Dermis blood vessel endothelial cell (primary cell): ENCODE measurements at places on chromosomes 5 and 9.

GRCh38 chr9:136048560-136049411, 46.3 kb downstream of the NACC2 start:
- no peak for DNase-seq

GRCh38 chr9:13139641-13140171, 139.8 kb downstream of the MPDZ start:
- DNase-seq = peak; percentile 90

DNA sequence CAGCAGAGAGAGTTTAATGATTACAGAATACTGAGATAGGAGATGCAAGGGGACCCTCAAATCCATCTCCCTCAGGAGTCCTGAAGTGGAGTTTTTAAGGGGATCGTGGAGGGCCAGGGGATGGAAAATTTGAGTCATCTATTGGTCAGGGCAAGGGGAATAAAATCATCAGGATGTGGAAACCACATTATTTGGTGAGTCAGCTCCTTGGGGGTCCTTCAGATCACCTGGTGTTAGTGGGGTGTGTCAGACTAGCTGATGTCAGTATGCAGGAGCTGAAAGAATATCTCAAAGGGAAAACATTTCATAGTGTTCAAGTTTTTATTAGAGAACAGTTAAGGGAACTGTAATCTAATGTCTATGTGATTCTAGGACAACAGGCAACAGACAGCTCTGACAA, 183.0 kb upstream of the FTMT start:
- no peak for DNase-seq

DNA sequence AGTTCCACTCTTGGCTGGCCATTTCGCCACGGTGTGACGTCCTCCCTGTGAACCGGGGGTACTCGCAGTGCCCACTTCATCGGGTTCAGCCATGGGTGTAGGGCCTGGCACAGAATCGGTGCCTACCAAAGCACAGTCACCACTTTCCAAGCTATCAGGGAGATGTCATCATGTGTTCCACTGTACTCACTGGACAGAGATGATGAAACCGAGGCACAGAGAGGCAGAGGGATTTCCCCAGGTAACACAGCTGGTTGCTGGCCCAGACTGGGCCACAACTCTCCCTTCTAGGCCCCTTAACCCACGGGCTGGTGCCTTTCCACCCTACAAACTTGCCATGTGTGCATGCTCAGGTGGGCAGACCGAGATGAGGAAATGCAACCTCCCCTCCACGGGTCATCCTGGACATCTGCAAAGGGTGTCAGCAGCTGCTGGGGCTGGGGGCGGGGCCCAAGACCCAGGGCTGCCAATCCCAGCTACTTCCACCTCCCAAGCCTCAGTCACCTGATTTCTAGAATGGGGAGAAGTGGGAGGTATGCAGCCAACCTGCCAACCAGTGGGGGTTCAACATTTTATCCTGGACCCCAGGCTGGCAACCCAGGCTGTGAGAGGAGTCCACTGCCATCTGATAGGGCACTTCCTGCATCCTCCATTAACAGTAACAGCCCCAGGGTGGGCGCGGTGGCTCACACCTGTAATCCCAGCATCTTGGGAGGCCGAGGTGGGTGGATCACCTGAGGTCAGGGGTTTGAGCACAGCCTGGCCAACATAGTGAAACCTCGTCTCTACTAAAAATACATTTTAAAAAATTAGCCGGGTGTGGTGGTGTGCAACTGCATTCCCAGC, 893 bp upstream of the SH2D3C start:
- no peak for DNase-seq

DNA sequence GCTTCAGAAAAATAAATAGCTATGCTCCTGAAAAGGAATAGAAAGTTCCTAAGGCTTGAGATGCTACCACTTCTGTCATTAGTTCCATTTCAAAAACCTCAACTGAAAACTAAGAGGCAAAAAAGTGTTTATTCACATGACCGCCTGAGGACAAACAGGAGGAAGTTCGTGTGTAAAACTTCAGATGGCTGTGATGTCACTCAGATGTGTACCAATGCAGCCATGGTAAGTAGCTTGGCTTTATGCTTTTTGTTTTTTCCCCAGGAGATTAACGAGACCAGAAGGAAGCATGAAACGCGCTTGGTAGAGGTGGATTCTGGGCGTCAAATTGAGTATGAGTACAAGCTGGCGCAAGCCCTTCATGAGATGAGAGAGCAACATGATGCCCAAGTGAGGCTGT, 33.0 kb downstream of the LMNB1 start:
- DNase-seq = no peak

GRCh38 chr5:172028167-172028566, 21.7 kb upstream of the FBXW11 start:
- DNase-seq = no peak

- no peak for DNase-seq
These were observed 16.7 kb upstream of the RIC1 start for GRCh38 chr9:5612185-5612530.

GRCh38 chr9:79116709-79117108, 455.1 kb upstream of the TLE4 start:
- DNase-seq = no peak

GRCh38 chr9:111413996-111414395, 70.2 kb downstream of the ECPAS start:
- peak; percentile 7 for DNase-seq

GRCh38 chr5:96569332-96569731, 92.8 kb upstream of the CAST start:
- no peak for DNase-seq

- no peak for DNase-seq
These were observed 85.4 kb upstream of the PRRC1 start for GRCh38 chr5:127431977-127432585.

DNA sequence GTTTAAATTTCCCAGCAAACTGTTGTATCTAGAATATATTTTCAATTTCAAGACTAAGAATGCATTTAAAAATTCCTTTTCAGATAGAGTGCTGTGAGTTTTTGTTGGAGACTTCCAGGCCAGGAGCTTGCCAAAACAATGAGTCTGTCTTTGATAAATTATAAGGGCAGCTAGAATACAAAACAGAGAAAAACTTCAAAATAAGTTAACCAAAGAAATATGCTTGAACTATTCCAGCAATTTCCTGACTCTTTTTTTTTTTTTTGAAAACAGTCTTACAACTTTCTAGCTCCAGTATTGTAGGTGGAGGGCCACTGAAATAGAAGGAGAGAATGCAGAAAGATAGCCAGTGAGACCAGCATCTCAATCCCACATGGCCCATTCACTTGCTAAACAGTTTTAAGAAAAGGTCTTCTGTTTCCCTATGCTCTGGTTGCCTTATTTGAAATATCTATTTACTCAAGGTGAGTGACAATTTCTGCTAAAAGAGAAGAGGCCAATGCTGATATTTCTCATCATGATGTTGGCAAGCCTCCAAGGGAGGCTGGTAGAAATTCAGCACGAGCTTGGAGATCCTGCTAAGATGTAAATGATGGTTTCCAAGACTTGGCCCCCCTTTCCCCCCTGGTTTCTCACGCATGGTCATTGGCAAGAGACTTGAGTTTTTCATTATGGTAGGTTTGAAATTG, 103.2 kb downstream of the USP20 start:
- DNase-seq = peak; percentile 77

- no peak for DNase-seq
These were observed 76.2 kb downstream of the C7 start for GRCh38 chr5:40985501-40985900.
